Sigmoid colon (tissue), 7 donors: ENCODE measurements at places on chromosomes 16 and 17. TPM values are rescaled to one million over a fixed set of nuclear protein-coding genes. Genes with fewer than 3 reads are reported as not detected.

DNA sequence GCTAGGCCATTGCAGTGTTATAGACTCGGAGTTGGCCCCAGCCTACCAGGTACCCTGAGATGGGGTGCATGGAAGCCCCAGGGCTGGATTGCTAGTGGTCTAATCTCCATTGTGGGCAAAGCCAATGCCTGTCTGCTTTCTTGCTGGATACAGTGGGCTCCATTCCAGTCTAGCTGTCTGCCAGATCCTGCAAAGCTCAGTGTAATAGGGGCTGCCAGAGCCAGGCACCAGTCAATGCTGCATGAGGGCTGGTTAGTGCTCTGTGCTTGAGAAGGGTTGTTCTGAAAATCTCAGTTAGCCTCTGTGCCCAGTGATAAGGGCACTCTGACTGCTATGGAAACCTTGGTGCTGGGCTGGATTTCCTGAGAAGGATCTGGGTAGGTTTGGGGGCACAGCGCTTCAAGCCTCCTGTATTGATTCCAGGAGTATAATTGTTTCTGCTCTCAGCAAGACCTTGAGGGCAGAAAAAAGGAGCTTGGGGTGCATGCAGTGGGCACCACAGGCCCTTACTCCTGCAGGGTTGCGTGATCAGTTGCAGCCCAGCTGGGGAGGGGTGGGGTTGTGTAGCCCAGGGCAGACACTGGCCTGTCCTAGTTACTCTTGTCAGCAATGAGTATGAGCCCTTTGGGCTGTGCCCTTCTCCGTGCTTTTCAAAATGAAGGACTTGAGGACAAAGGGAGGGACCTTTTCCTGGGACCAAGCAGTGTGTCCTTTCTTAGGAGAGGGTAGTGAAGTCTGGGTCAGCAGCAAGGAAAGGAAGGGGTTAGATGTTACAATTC lies 19.0 kb downstream of the SMPD3 start:
- DNase-seq = no peak

- no peak for DNase-seq
Measured at GRCh38 chr17:74713171-74713755, 540 bp upstream of the CD300LF start.

DNA sequence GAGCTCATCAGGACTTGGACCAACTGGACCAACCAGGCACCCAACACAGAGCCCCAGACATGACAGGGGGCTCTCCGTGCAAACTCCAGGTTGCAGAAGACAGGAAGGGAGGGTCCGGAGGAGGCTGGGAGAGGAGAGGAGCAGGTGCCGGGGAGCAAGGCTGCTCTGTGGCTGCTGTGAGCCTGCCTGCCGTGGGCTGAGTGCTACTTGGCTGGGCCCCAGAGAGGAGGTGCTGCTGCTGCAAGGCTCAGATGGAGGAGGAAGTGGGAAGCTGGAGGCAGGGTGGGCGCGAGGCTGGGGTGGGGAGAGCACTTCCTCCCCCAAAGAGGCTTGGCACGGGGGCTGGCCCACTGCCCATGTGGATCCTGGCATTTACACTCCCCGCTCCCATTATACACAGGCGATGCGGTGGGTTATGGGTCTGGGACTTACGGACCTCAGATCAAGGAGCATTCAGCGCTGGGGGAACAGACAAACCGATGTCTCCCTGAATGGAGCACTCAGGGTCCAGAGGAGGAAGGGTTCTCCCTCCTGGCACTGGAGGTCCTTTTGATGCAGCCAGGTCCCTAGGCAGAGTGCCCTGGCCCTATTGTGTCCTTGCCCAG lies 15.9 kb downstream of the EPOP start:
- DNase-seq = no peak

The RUNDC3A gene
- 1.2 TPM for total RNA-seq

The GDPD3 gene
- 2.5 TPM for total RNA-seq
